Jurkat, Clone E6-1 (cell line): ENCODE measurements at places on chromosomes 2 and 18.
A peak's percentile ranks its signal among the peaks of the same experiment; 100 is the strongest.

DNA sequence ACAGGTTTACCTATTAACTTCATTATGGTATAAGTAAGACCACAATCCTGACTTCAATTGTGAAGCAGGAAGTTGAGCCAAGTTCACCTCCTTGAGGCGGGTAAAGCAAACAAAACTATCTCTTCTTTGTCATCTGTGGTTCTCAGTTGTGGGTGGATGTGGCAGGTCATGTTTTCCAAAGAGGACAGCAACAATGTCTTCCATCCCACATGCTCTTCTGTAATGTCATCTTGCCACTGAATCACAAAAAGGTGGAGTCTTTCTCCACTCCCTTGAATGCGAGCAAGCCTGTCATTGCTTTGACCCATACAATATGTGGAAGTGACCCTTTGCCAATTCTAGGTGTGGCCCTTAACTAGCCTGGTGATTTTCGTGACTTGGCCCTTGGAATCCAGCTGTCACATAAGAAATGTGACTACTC, 98.7 kb downstream of the GRB14 start:
- no peak for DNase-seq

DNA sequence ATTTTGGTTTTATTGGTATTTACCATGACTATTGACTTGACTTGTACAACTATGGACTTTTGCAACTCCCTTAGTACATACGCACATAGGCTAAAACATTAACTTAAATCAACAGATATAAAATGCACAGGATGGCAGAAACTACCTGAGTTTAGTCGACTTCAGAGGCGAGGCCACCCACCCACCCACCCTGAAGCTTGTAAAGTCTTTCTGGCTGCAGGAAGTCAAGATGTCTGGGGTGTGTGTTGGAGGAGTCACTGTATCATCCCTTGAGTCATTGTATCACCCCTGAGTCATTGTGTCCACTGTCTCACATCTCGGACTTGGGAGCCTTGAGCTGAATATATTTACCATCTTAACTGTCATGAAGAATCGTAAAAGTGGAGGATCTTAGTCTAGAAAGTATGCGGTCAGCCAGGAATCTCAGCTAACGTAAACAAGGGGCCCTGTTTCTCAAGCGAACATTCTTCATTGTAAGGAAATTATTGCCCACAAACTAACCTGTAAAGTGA, 140.0 kb upstream of the ST6GAL2 start:
- DNase-seq, result no peak

GRCh38 chr2:105798595-105798994, 53.9 kb downstream of the NCK2 start:
- DNase-seq, result peak; percentile 81

- DNase-seq, result no peak
Measured at GRCh38 chr18:23757437-23757733, 68.1 kb downstream of the LAMA3 start.

- no peak for DNase-seq
Measured at GRCh38 chr2:174035981-174036742, 71.0 kb upstream of the SP3 start.

GRCh38 chr2:26563686-26564085, 77.5 kb downstream of the CIB4 start:
- no peak for DNase-seq

DNA sequence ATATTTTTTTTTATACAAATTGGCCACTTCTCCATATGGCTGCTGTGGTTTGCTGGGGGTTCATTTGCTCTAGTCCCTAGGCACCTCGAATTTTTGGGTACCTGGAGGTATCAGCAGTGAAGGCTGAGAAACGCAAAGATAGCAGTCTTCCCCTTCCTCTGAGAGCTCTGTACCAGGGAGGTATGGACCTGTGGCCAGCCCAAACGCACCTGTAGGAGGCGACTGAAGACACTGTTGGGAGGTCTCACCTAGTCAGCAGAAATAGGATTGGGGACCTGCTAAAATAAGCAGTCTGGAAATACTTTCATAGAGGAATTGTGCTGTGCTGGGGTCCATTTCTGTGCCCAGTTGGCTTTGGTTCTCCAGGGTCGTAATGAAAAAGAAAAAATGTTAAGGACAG, 292.2 kb upstream of the CYP26B1 start:
- DNase-seq, result no peak

DNA sequence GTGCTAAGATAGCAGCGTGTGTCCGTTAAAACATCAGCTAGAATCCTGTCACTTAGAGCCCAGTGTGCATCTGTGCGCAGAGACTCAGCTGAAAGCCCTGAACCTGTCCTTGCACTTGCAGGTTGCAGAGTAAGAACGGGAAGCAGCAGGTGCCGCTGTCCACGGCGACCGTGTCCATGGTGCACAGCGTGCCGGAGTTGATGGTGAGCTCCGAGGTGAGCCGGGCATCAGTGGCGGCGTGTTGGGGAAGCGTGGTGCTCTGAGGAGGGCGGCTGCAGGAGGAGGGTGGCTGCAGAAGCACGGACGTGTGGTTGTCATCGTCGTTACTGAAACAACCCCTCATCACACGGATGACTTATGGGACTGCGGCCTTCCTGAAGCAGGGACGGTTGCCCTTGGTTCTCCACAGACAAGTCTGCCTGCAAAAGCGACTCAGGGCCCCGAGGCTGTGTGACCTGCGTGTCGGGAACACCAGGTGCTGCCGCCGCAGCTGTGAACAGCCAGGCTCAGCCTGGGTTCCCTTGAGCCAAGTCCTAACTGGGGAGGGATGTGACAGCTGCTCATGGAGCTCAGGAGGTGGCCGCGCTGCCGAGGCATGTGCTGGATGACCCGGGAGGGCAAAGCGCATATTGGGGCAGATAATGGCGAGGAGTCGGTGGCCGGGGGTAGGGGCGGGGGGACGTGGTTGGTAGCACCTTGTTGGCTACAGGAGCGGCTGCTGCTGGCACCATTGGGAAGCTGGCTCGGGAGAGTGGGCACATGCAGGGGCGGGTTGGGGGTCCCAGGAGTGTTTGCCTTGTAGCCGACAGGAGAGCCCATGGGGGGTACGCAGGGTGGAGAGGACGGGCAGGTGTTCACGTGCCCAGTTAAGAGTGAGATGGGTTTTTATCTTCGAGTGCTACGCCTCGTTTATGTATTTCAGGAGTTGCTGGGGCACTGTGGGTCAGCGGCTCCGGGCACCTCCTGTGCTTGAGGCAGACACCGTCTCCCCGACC, 16.6 kb downstream of the CTDP1 start:
- DNase-seq, result no peak

- DNase-seq, result peak; percentile 50
Measured at GRCh38 chr2:174699993-174700766, 64.1 kb downstream of the CHRNA1 start.

GRCh38 chr2:27992787-27993401, 102.4 kb downstream of the BABAM2 start:
- DNase-seq, result no peak

GRCh38 chr2:224405412-224405811, 3.5 kb upstream of the FAM124B start:
- no peak for DNase-seq

DNA sequence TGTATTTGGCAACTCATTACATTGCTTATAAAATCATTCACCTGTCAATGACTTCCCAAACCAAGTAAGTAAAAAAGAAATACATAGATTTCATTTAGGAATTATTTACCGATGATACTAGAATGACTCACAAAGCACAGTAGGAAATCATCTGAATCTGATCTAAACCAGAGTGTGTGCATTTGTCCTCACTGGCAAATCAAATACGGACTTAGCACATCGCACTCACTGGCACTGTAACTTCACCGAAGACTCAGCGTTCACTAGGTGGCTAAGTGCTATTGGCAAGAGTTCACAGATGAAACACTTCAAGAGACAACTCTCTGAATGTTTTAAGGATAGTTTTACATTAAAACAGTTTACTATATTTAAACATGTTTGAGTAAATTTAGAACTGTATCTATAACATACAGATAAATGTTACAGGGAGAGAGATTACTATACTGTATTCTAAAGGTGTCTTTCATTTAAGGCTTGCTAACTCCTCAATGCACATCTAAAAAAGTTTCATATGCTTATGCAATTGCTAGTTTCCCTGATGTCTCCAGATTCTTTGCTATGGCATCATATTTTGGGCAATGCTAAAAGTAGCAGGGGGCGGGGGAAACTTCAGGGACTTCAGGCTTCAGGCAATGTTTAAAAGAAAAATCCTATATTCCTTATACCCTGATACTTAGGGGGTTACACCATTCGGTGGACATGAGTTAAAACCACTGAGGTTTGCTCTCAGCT, 48.8 kb downstream of the STK39 start:
- DNase-seq, result no peak

GRCh38 chr2:166727095-166727494, 161.2 kb upstream of the XIRP2 start:
- no peak for DNase-seq
